ENCODE measurements at places on chromosomes 5 and 9.
A peak's percentile ranks its signal among the peaks of the same experiment; 100 is the strongest.

GRCh38 chr5:140113180-140113698, 670 bp upstream of the PURA start:
- DNase-seq, result no peak

- DNase-seq, result no peak
Observed at GRCh38 chr5:137596941-137597340, 97.8 kb upstream of the SPOCK1 start.

DNA sequence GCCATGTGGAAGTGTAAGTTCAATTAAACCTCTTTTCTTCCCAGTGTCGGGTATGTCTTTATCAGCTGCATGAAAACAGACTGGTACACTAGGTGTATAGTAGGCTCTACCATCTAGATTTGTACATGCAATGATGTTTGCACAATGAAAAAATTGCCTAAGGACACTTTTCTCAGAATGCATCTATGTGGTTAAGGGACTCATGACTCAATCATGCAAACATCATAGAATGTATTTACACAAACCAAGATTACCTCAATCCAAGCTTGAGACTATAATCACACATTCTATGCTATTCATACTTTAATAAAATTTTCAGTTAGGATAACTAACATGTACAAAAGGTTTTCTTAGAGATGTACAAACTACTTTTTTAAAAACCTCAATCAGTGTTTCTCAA, 1164.5 kb downstream of the CDH12 start:
- no peak for DNase-seq

DNA sequence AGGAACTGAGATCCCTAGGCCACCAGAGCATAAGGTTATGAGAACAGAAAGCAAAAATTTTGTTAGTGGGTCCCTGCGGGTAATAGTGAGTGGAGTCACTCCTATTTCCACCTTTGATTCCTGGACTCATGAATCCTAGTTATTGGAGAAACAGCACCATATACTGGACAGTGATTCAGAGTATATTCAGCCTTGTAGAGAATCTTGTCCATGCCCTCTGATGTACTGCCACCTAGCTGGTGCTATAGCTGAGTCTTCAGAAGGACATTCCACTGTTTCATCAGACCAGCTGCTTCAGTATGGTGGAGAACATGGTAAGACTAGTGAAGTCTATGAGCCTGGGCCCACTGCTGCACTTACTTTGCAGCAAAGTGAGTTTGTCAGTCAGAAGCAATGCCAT, 25.0 kb upstream of the ITGA2 start:
- no peak for DNase-seq

DNA sequence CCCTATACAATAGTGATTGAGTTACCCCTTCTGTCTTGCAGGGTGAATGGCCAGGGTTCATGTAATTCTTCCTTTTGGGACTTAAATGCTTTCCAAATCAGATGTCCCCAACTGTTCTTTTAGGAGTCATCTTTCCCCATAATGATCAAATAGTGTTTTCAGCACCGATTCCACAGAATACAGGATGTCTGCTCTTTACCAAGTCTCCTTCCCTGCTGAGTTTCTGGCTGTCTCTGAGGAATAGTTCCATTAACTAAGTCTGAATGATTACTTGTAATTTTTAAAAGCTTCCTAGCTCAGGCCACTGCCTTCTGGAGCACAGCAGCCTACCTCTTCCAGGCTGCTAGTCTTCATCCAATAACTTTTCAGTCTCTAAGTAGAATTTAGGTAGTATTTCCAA, 630.7 kb upstream of the ZNF608 start:
- no peak for DNase-seq

DNA sequence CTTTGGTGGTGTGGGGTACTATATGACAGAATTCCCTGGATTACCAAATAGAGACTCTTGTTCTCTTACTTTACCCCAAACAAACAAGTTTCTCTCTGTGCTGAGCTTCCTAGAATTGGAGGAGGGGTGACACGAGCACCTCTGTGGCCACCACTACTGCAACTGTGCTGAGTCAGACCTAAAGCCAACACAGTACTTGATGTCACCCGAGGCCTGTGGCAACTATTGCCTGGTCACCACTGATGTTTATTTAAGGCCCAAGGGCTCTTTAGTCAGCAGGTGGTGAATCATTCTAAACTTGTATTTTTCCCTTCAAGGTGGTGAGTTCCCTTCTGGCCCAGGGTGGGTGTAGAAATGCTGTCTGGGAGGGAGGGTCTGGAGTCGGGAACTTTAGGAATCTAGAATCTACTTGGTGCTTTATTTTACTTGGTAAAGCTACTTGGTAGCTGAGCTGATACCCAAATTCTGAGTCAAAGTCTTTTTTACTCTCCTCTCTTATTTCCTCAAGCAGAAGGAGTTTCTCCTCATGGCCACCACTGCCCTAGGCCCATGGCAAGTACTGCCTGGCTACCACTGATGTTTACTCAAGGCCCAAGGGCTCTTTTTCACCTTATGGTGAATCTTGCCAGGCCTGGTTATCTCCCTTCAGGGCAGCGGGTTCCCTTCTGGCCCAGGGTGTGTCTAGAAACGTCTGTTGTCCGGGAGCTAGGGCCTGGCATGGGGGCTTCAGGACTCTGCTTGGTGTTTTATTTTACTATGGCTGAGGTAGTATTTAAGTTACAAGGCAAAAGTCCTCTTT, 9.8 kb downstream of the LURAP1L start:
- DNase-seq, result no peak

DNA sequence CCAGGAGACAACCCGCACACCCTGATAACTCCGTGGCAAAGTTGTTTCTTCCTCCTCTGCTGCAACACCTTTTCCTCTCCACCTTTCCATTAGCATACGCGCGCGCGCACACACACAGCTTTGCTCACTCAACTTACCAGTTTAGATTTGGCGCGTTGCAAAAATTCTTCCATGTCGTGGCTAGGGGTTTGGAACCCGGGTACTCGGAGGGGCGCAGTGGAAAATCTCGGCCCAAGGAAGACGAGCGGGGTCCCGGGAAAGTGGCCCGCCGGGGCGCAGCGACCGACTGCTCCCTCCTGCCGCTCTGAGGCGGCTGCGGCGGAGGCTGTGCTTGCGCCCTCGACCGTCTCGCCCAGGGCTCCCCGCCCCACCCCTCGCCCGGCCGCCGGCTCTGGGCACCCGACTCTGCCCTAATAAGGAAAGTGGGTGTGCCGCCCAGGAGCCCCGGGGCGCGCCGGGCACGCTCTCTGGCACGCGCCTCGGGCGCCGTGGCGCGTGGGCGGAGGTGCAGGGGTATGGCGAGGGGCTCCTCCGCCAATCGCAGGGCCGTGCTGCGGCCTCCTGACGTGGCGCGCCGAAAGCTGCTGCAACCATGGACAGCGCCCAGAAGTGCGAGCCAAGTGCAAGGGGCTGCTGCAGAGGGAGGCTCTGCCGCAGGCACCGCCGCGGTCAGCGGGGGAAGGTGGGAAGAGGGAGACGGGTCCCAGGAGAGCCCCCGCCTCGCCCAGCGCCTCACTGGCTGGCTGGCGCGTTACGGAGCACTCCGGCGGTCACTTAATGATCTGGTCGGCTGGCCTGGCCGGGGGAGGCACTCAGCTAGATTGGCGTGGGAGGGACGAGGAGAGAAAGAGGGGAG, at the start of gene PRUNE2:
TSS of gene PRUNE2 (minus strand) at position 324 of the 856 bp plus-strand sequence. CDS start at position 173, 151 bp downstream.
- peak; percentile 59 for DNase-seq

DNA sequence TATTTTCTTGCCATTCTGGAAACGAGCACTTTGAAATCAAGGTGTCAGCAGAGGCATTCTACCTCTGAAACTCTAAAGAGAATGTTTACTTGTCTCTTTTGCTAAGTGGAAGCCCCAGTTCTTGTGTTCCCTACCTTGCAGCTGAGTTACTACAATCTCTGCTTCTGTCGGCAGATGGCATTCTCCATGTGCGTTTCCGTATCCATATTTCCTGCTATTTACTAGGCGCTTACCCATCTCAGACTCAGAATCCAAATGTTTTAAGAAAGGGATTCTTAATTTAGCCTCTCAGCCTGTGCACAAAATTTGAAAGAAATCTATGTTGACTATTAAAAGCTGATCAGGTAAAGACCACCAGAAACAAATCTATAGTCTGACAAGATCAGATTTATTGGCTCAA, 221.3 kb upstream of the FTMT start:
- DNase-seq, result no peak

DNA sequence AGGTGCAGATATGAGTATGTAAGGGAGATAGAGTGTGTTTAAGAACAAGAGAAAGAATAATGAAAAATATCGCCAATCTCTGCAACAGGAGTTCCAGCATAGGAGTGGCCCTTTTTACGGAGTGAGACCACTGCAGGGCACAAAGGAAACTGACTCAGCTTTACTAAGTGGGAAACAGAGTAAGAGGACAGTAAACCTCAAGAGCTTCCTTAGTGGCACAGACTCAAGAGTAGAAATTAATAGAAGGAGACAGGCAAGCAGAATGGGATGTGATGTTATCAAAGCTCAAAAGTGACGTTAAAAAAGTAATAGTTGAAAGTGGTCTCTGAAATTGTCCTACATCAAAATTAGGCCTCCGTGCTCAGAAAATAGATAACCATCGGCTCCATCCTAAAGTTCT, 2.1 kb upstream of the SH3RF2 start:
- DNase-seq, result no peak

DNA sequence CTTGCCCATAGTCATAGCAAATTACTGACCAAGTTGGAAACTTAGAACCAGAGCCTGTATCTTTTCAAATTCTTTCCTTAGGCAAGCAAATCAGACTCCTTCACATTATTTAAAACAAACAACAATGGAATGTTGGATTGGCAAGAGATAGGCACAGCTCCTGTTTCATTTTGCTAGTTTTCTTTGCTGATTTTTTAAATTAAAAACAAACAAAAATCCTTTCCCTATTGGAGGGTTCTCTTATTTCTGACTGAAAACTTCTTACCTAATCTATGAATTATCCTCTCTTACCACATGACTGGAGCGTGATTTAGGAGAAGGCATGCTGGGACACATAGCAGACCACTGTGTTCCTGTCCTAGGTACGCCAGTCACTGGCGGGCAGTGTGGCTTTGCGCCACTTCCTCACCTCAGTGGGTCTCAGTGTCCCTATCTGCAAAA, 63.0 kb downstream of the TTC39B start:
- DNase-seq, result no peak

DNA sequence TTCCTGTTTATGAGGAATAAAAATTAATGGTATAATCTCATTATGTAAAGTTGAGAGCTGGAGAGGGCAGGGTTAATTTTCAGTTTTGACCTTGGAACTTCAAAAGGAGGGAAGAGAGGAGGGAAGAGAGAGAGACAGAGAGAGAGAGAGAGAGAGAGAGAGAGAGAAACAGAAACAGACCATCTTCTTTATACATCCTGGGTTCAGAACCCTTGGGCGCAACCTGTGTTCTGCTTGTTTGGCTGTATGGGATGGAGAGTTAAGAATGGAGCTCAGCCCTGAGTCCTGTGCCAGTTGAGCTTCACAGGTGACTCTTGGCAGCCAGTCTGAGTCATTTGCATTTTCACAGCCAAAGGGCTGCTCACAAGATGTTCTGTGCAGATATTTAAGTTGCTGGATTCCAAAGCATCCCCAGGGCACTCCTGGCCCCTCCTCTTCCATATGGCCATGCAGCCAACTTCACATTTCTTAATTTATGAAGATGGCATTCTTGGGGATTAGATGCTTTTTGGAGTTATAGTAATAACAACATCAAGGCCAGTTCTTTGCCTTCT, 143.5 kb downstream of the CARTPT start:
- DNase-seq, result no peak

DNA sequence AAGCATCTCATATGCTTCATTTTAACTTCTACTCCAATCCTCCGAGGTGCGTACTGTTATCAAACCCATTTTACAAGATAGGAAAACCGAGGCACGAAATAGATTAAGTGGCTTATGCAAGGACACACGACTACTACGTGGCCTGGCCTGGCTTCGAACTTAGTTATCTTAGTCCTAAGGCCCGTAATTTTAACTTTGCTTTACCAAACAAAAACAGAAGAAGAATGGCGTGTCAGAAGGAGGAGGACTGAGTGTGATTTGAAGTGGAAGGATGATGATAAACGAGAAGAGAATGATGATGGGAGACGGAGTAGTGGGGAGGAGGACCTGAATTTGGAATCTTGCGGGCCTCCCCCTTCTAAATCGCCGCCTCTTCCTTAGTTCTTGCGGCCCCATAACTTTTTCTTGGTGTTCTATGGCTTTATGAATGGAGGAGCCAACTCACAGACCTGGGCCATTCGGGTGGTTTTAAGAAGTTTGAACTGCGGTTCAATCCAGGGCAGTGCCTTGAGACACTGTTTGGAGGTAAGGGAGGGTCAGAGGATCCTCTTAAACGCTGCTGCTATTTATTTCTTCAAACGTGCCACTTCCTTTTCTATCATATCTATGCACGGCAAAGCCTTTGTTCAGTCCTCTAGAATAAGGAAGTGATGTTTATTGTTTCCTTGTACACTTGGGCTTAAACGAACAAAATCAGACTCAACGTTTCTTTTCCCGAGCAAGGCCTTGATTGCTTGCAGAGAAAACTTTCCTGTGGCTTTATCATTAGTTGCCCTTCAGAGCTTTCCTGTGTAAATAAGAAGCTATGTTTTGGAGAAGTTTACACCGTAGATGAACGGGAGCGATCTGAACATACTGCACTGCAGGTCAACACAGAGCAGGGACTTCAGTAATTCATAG, 795 bp downstream of the CNOT8 start:
- DNase-seq, result no peak

- DNase-seq, result no peak
Observed at GRCh38 chr5:150285114-150285513, 4.5 kb downstream of the CAMK2A start.

DNA sequence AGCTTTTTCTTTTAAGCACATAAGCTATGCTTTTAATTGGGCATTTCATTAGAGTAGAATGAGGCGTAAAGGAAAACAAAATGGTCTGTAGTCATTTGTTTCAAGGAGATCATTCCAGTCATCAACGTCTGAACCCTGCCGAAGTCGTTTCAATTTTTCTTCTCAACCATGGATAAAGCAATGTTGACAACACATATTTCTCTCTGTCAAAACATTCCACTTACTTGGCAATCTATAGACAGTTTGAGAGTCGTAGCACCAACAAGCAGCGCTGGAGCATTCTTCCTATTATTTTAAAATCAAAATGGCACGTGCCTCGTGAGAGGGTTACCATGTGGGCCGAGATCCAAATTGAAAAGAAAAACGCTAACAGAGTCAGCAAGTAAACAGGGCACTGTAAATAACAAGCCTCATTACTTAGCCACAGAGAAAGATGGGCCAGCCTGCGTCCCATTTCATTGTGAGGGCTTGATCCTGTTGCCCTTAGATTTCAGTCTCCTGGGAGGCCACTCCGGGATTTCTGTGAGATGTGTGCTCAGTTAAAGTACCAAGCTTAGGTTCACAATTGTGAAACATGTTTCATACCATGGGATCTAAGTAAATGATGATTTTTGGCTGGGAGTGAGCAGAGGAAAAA, 422.9 kb downstream of the DTWD2 start:
- no peak for DNase-seq
